Stimulated activated memory B cell treated with anti-CD40 and anti-IgM and Interleukin-4, amounts not matched to agents 10 μg/mL and 1 μg/mL and 100 μg/mL, for 72 hours (primary cell): ENCODE measurements at places on chromosomes 13 and 19.

DNA sequence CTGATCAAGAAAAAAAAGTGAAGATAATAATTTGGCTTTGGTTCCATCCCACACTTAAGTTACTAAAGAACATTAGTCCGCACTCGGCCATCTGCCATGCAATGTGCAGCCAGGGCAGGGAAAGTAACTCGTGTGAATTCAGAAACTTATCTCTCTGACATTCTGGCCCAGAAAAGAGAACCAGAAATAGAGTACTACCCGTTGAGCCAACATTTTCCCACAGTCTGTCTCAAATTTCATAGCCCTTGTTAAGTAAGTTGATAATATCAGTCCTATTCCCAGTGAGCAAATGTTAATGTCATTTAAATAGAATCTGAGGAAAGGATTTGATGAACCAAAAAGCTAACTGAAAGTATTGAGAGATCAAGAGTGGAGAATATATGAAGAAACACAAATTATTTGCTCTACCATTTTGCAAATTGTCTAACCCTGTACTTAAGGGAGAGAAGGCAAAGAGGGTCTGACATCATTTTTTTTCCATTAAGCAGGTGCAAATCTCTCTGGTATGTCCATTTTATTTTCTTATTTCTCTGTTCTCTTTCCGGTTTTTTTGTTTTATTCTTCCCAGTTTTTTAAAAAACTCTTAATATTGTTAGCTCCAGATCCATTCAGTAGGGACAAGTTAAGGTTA is 156.3 kb downstream of the NDFIP2 start:
- no peaks in the 10 kb centered on the region for H3K36me3 ChIP-seq
- no peak overlapping the region for H3K4me3 ChIP-seq
- H3K27ac ChIP-seq, result no peak overlapping the region
- H3K27me3 ChIP-seq, result peaks cover 3% of the 10 kb centered on the region
- no peaks in the 10 kb centered on the region for H3K4me1 ChIP-seq
- ATAC-seq, result no peak

DNA sequence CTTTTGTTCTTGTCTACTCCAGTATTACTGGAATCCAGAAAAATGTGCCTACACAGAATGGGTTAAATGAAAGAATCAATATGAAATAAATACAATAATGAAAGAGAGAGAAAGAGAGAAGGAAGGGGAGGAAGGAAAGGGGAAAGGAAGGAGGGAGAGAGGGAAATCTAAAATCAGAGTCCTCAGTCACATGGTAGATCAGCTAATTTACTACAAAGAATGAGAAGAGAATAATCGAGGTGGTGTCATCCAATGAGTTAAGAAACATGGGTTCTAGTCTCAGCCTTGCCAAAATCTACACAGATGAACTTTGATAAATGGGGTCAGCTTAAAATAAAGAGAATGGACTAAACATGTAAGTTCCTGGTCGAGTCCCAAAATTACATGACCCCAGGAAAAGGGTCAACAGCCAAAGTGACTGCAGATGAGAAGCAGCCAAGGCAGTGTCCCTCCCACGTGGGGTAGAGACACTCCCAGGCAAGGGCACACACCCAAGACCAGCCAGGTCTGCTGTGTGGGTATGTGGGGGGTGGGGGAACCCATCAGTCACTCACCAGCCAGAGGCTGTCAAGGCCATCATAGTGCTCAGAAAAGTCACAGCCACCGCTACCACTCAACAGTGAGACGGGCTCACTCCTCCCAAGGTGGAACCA is 103.6 kb downstream of the STK24 start:
- no peaks in the 10 kb centered on the region for H3K27me3 ChIP-seq
- no peak overlapping the region for H3K4me3 ChIP-seq
- peaks cover 63% of the 10 kb centered on the region for H3K36me3 ChIP-seq
- no peak for ATAC-seq
- H3K27ac ChIP-seq, result peak overlapping the region; percentile 86
- peaks cover 38% of the 10 kb centered on the region for H3K4me1 ChIP-seq

DNA sequence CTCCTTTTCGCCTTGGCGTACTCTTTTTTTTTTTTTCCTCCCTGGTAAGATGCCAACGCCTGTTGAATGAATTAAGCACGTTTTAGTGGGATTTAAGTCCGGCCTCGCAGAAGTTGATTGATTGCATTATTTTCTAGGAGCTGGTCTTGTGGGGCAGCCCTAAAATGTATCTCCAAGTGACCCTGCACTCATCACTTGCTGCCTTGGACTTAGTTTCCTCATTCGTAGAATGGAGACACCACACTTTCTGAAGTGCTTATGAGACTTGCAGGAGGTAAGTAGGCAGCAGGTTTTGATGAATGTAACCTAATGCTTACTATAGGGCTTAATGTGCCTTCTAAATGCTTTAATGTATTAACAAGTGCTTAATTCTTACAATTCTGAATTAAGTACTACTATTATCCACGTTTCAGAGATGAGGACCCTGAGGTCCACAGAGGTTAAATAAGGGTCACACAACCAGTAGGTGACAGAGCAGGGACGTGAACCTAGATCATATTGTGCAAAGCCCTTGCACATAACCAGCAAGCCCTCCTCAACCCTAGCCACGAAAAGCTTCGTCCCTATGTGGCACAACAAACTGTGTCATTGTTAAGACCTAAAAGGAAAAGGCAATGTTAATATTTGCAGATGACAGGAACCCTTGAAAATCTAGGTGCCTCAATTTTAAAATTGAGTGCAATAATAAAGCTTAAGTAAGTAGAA is 514 bp upstream of the ARGLU1 start:
- ATAC-seq, result peak; percentile 42
- H3K4me3 ChIP-seq, result peak overlapping the region; percentile 96
- peaks cover 43% of the 10 kb centered on the region for H3K4me1 ChIP-seq
- H3K36me3 ChIP-seq, result peaks cover 15% of the 10 kb centered on the region

DNA sequence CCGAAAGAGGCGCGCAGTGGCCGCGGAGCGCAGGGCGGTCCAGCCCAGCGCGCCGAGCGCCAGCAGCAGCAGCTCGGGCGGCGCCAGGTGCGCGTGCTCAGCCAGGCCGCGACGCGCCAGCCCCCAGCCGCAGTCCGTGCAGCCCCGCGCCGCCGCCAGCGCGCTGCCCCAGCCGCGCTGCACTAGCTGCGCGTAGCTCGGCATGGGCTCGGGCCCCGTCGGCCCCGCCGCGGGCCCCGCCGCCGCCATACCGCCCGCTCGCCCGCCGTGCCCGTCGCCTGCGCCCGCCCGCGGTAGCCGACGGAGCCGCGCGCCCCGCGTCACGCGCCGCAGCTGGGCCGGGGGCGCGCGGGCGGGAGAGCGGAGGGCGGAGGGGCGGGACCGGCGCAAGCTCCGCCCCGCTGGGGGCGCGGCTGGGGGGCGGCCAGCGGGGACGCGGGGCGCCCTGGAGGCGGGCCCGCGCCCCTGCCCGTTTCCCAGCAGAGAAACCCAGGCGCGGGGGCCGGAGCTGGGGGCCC is at the start of gene CERS1:
CERS1 (minus strand) TSS at position 335 of the 518 bp plus-strand sequence; CDS start at position 249, 86 bp downstream.
- ATAC-seq, result peak; percentile 22
- H3K36me3 ChIP-seq, result peaks cover 23% of the 10 kb centered on the region
- peaks cover 21% of the 10 kb centered on the region for H3K4me1 ChIP-seq
- no peak within 1 kb of the TSS for H3K27ac ChIP-seq

GRCh38 chr19:14405380-14405757 is 13.8 kb downstream of the DDX39A start:
- H3K27ac ChIP-seq, result peak overlapping the region; percentile 74
- H3K27me3 ChIP-seq, result no peaks in the 10 kb centered on the region
- peaks cover 51% of the 10 kb centered on the region for H3K4me1 ChIP-seq
- ATAC-seq, result no peak
